NCI-H1694 (cell line): ENCODE measurements at places on chromosomes 1 and 21.
A peak's percentile ranks its signal among the peaks of the same experiment; 100 is the strongest.

GRCh38 chr1:195933835-195934234 lies 674.4 kb downstream of the KCNT2 start:
- no peak for DNase-seq

- DNase-seq, result no peak
These were observed 327.3 kb upstream of the AJAP1 start for GRCh38 chr1:4327142-4327541.

DNA sequence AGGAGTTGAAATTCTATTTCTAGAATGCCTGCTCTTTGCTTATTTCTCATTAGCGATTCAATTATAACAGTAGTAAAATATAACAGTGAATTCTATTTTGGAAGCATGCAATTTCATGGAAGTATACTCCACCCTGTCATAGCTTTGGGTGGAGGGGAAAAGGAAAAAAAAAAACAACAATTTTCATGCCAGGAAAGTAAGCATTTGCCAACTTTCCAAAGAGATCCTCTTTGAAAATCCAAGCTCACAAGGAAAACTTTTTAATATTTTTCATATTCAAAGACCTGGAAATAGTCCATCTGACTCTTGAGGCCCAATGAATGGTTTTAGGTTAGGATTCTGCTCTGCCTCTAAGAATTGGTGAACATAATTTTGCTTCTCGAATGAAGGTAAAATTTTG lies 134.5 kb downstream of the PTPN14 start:
- DNase-seq, result no peak

DNA sequence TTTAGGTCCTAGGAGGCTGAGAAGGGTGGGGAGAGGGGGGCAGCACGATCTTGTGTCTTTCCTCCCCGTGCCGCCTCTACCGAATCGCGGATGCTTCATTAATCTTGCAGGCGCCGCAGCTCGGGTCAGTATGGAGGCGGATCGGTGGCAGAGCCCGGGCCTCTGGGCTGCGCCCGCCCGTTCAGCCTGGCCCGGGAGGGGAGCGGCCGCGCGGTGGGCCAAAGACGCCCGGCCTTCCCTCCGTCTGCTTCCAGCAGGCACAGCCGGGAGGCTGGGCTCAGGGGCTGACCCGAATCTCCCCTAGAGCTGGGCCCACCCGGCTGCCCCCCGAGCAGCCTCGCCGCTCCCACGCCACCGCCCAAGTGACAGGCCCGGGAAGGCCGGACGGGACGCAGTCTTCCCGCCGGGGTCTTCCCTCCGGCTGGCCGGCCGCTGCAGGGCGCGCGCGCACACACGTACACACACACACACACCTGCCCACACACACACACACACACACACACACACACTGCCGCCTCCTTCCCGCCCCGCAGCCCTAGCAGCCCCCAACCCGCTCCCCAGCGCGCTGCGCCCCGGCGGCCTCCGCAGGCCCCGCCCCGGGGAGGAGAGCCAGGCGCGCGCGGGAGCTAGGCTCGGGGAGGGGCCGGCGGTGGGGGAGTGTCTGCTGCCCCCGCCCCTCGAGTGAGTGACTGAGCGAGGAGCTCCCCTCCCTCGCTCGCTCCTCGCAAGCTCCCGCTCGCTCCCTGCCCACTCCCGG lies at the start of gene C1orf21:
Gene C1orf21, plus strand, starts transcription at position 718 of the 757 bp plus-strand sequence. CDS start 90,481 bp downstream, outside the sequence.
- peak; percentile 85 for DNase-seq

- DNase-seq, result no peak
These were observed 82.5 kb downstream of the NPHP4 start for GRCh38 chr1:5909576-5910275.

- DNase-seq, result no peak
These were observed 64.7 kb downstream of the SGIP1 start for GRCh38 chr1:66598670-66599069.

- DNase-seq, result no peak
These were observed 888.2 kb upstream of the CXADR start for GRCh38 chr21:16624479-16625118.

- peak; percentile 21 for DNase-seq
These were observed 148.3 kb downstream of the KCNJ6 start for GRCh38 chr21:37767984-37768383.

GRCh38 chr1:152110860-152111514 lies 4.3 kb downstream of the TCHH start:
- DNase-seq, result peak; percentile 50

- peak; percentile 27 for DNase-seq
These were observed 2.6 kb downstream of the TMEM51 start for GRCh38 chr1:15155888-15156741.

GRCh38 chr21:46375560-46376230 lies 51.7 kb downstream of the PCNT start:
- DNase-seq, result no peak

- no peak for DNase-seq
These were observed 319.2 kb downstream of the NTNG1 start for GRCh38 chr1:107460035-107460434.

DNA sequence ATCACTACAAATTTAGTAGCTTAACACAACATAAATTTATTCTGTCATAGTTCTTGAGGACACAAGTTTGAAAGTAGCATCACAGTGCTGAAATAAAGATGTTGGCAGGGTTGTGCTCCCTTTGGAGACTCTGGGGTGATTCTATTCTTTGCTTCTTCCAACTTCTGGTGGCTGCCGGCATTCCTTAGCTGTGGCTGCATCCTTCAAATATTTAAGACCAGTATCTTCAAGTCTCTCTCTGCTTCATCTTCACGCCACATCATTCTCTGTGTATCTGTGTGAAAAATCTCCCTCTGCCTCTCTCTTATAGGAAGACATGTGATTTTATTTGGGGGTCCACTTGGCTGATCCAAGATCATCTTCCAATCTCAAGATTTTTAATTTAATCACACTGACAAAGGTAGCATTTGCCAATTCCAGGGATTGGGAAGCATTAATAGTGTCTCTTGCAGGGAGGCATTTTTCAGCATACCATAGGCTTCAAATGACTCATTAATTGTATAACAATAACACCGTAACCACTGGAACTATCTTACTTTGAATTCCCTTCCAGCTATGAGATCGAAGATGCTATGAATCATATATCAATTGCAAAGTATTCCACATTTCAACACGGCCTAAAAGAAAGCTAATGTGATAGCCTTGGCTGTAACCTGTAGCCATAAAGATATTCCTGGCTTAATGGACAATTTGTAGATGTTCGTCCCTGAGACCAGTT lies 74.6 kb downstream of the DPT start:
- DNase-seq, result no peak

DNA sequence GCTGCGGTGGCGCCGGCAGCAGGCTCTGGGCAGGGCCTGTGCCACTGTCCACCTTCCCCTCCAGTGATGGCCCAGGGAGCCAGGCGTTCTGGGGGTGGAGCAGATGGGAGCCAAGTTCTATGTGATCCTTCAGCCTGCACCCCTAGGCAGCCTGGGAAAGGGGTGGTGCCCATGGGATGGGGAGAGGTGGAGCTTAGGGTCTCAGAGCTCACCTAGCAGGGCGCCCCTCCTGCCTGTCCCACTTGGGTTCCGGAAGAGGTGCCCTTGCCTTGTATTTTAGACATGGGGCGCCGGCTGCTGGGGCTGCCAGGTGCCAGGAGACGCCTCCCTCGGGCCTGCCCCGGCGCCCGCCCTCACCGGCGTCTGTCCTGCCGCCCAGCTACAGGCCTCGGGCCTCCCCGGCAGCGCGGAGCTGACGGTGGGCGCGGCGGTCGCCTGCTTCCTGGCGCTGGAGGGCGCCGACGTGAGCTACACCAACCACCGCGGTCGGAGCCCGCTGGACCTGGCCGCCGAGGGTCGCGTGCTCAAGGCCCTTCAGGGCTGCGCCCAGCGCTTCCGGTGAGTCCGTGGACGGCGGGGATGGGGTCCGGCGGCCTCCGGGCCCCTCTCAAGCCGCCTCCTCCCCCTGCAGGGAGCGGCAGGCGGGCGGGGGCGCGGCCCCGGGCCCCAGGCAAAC lies 3.1 kb upstream of the MMP23B start:
- DNase-seq, result no peak

GRCh38 chr21:46598581-46599572 lies 6.0 kb downstream of the S100B start:
- DNase-seq, result no peak

- DNase-seq, result peak; percentile 30
These were observed 37.3 kb upstream of the IL10 start for GRCh38 chr1:206809504-206810084.

DNA sequence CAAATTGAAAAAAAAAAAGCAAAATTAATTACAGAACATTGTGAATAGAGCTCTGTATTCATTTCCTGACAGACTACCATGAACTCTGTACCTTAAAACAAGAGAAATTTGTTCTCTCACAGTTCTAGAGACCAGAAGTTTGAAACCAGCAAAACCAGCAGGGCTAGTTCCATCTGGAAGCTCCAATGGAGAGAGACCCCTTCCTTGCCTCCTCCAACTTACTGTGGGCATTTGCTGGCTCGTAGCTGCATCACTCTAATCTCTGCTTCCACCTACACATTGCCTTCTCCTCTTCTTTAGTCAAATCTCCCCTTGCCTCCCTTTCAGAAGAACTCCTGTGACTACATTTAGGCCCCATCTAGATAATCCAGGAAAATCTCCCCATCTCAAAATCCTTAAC lies 56.5 kb downstream of the SYDE2 start:
- DNase-seq, result no peak

DNA sequence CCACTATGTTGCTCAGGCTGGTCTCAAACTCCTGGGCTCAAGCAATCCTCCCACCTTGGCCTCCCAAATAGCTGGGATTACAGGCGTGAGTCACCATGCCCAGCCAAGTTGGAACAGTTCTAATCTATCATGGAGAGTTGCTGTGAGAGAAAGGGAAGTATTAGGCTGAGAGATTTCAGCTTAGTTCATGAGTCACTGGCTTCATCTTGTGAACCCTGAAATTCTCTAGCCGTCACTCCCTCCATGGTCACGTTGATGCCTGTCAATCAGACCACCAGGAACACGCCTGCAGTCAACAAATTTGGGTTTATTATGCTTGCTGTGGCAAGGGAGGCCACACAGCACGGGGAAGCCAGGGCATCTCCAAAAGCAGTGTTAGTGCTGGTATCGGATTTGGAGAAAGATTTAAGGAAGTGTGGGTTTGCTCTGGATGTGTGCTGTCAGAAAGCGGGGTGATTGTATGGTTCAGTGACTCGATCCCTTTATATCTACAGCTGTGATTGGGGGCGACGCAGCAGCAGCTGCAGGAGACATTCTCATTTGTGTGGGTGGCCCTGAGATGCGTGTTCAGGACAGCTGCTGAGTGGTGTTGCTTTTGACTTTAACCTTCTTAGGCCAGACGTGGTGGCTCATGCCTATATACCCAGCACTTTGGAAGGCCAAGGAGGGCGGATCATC lies 18.7 kb downstream of the UQCRHL start:
- DNase-seq, result no peak

DNA sequence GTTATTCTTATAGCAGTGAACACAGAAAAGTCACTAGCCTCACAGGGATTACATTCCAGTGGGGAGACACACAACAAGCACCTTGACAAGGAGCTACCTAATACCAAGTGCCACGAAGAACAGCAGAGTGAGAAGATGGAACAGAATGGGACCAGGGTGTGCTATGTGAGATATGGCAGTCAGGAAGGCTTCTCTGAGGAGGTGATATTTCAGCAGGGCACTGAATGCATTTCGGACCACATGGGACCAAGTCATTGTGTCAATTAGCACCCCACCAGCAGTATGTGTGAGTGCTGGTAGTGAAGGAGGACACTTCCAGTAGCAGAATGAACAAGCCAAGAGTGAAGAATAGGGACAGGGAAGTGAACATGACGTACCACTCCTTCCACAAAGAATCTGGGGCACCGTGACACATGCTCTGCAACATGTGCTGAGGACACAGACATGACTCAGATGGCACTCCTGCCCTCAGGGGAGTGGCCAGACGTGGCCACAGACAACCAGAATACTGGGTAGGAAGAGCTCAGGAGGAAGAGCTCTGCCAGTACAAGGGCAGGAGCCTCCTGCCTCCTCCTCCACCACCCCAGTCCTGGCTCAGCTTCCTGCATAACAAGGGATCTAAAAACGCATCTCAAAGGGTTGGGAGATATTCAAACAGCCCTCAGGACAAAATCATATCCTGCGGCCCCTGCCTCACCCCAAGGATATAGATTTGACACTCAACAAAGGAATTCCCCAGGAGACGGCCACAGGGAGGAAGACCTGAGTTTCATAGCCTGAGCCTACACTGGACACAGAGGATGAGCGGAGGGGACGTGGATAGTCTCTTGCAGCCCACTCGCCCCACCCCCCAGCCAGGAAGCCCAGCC lies 102.5 kb downstream of the TRABD2B start:
- no peak for DNase-seq

DNA sequence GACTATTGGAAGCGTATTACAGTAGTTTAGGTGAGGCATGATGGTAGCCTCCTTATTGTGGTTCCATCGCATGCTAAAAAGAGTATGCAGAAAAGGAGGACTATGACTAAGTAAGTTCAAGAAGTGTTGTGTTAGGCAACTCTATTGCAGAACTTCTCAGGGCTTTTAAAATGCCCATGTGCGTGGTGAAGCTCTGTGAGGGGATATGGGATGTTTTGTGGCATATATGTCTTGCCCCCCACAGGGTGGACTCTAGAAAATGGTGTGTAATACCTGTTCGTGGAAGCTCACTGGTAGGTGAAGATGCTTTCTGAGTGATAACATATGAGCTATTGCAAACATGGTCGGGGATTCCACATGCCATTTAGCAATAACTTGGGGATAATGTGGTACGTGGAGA lies 31.7 kb downstream of the MAN1A2 start:
- DNase-seq, result no peak

DNA sequence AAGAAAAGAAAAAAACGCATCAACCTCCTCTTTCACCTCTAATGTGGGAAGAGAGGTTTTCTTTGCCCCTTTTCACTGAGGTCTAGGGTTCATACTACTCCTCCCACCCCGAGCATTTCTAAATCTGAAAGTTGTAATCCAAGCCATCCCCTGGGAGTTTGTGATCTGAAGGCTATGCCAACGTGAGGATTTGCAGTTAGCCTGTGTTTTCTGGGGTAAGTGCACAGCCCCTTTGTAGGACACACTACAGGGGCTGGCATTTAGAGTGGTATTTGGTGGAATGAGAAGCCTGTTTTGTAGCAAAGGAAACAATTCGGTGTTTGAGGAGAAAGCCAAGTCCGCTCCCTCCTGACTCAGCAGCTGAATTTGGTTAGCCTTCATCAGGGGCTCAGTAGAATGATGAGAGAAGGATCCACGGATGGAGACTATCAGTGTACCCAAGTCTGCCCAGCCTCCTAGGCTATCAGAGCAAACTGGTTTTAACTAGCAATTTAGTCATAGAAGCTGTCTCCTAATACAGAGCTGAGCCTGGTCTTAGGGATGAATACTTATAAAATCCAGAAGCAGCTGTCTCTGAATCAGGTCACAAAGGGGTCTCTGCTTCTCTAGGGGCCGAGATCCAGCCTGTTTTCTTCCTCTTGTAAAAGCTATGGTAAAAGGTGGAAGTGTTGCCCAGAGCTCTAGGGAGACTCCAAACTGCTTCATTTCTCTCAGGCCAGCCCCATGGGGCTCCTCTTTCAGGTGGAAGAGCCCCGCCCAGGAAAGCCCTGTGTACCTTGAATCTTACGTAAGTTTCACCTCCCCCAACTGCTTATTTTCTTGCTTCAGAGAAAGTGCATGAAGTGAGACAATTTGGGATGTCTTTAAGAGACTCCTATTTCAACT lies 2.1 kb downstream of the PCP4L1 start:
- no peak for DNase-seq

- DNase-seq, result no peak
These were observed 15.7 kb downstream of the FHAD1 start for GRCh38 chr1:15262706-15263105.

GRCh38 chr1:54596756-54597155 lies 26.6 kb downstream of the FAM151A start:
- DNase-seq, result no peak
